ENCODE measurements at places on chromosomes 6 and 20.

GRCh38 chr20:63167026-63167917 lies 48.7 kb downstream of the YTHDF1 start:
- H3K36me3 ChIP-seq: peaks cover 6% of the 10 kb centered on the region
- no peak overlapping the region for H3K27ac ChIP-seq
- no peak overlapping the region for H3K4me3 ChIP-seq
- no peak for DNase-seq

DNA sequence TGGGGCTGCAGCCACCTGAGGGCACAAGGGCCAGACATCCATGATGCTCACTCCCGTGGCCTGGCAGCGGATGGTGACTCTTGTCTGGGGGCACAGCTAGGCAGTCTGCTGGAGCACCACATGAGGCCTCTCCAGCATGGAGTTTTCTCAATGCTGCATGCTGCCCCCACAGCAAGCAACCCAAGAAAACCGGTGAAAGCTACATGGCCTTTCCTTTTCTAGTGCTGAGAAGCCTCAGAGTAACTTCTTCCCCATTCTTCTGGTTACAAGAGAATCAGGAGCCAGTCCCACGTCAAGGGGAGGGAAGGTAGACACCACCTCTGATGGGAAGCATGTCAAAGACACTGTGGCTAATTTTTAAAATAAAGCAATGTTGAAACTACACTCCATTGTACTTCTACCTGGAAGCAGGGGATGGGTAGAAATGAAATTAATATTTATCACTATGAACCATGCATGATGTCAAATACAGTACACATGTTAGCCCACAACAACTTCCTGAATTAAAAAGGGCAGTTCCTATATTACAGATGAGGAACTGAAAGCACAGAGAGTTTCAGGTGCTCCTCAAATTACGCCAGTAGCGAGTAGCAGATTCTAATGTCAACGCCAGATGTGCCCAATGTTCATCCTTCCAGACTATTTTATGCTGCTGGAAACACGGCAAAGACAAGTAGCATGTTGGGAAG lies 101.5 kb downstream of the LAMP5 start:
- H3K27ac ChIP-seq: no peak overlapping the region
- no peak for DNase-seq
- H3K4me1 ChIP-seq: peaks cover 1% of the 10 kb centered on the region
- no peaks in the 10 kb centered on the region for H3K36me3 ChIP-seq
- H3K4me3 ChIP-seq: no peak overlapping the region

DNA sequence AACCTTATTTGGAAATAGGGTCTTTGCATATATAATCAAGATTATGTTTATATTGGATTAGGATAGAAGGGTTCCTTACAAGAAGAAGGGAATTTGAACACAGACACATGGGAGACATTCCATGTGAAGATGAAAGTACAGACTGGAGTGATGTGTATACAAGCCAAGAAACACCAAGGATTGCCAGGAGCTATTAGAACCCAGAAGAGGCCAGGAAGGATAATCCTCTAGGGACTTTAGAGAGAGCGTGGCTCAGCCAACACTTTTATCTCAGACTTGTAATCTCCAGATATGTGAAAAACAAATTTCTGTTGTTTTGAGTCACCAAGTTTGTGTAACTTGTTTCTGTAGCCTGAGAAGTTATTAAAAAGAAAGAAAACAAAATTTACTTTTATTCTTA lies 1173.9 kb upstream of the CITED2 start:
- no peak overlapping the region for H3K4me3 ChIP-seq
- H3K27ac ChIP-seq: no peak overlapping the region
- DNase-seq: no peak
- H3K27me3 ChIP-seq: no peaks in the 10 kb centered on the region

- H3K27ac ChIP-seq: no peak overlapping the region
- peak overlapping the region; percentile 76 for H3K4me3 ChIP-seq
- no peaks in the 10 kb centered on the region for H3K36me3 ChIP-seq
Observed at GRCh38 chr6:165986311-165986913, 181.2 kb downstream of the TBXT start.

- H3K4me3 ChIP-seq: no peak overlapping the region
- no peak overlapping the region for H3K27ac ChIP-seq
- H3K27me3 ChIP-seq: no peaks in the 10 kb centered on the region
Observed at GRCh38 chr6:139752086-139752485, 377.6 kb upstream of the CITED2 start.

DNA sequence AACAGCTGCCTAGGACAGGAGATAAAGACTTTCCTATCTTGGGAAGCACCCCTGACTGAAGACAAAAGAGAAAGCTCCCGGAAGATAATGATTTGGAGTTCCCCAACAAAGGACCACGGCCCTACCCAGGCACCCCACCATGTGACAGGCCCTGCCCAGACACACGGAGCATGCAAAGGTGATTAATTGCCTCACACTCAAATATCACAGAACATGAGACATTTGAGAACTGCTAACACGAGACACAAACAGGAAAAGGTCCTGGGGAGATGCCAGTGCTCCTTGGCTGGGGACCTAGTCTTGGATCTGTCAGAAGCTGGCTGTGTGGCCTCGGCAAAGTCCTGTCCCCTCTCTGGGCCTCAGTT lies 82.5 kb upstream of the PTPN1 start:
- DNase-seq: no peak
- no peak overlapping the region for H3K27ac ChIP-seq
- H3K36me3 ChIP-seq: no peaks in the 10 kb centered on the region
- H3K4me3 ChIP-seq: no peak overlapping the region
- no peaks in the 10 kb centered on the region for H3K27me3 ChIP-seq
- peaks cover 17% of the 10 kb centered on the region for H3K4me1 ChIP-seq

GRCh38 chr20:14866841-14867514 lies 529.6 kb upstream of the FLRT3 start:
- no peaks in the 10 kb centered on the region for H3K36me3 ChIP-seq
- peaks cover 22% of the 10 kb centered on the region for H3K27me3 ChIP-seq
- H3K27ac ChIP-seq: no peak overlapping the region
- H3K4me1 ChIP-seq: peaks cover 19% of the 10 kb centered on the region
- no peak overlapping the region for H3K4me3 ChIP-seq
- no peak for DNase-seq

- no peaks in the 10 kb centered on the region for H3K36me3 ChIP-seq
- peak overlapping the region; percentile 64 for H3K4me3 ChIP-seq
- no peak for DNase-seq
- peaks cover 35% of the 10 kb centered on the region for H3K27me3 ChIP-seq
Observed at GRCh38 chr20:3733119-3733995, 872 bp downstream of the HSPA12B start.

GRCh38 chr6:155418017-155418761 lies 37.5 kb downstream of the NOX3 start:
- no peaks in the 10 kb centered on the region for H3K27me3 ChIP-seq
- no peak for DNase-seq
- H3K36me3 ChIP-seq: no peaks in the 10 kb centered on the region
- H3K27ac ChIP-seq: no peak overlapping the region
- peaks cover 28% of the 10 kb centered on the region for H3K4me1 ChIP-seq

- no peak for DNase-seq
- no peak overlapping the region for H3K27ac ChIP-seq
- H3K27me3 ChIP-seq: no peaks in the 10 kb centered on the region
- no peaks in the 10 kb centered on the region for H3K36me3 ChIP-seq
- H3K4me3 ChIP-seq: no peak overlapping the region
- H3K4me1 ChIP-seq: no peaks in the 10 kb centered on the region
Observed at GRCh38 chr6:124466949-124467348, 495.3 kb upstream of the RNF217 start.

DNA sequence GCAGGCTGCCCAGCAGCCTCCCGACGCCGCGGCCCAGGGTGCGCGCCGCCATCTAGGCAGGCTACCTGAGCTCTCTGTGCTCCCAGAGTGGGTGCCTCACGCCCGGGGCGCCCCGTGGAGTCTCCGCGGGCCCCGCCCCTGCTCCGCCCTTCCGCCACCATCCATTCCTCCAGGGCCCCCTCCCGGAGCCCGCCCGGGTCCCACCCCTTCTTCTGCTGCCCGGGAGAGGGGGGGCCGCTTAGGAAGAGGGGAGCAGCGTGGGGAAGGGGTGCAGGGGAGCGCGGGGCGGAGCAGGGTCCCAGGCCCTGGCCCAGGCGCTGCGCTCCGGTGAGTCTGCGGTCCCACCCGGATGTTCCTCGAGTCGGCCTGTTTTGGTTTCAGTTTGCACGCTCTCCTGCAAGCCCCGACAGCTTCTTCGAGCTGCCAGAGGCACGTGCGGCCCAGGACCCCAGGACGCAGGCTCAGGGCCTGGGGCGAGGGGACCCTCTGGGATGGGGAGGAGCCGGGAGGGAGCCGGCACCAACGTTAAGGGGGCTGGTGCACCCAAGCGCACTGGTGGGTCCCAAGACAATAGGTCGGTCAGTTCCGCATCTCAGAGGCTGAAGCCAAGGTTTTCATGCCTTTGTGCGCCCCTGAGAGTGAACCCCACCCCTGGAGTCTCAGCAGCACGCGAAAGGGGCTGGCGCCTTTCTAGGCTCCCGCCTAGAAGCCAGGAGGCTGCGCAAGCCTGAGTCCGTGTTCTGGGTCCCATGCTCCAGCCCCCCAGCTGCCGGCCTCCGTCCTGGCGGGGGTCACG lies at the start of gene ACSS1:
ACSS1 (minus strand) TSS at position 89 of the 796 bp plus-strand sequence; CDS start at position 52, 37 bp downstream.
- peaks cover 6% of the 10 kb centered on the region for H3K4me1 ChIP-seq
- peak within 1 kb of the TSS; percentile 64 for H3K4me3 ChIP-seq
- peak; percentile 36 for DNase-seq
- peaks cover 76% of the 10 kb centered on the region for H3K27me3 ChIP-seq
- H3K36me3 ChIP-seq: no peaks in the 10 kb centered on the region

GRCh38 chr20:33839591-33839990 lies 28.4 kb downstream of the CHMP4B start:
- H3K27me3 ChIP-seq: no peaks in the 10 kb centered on the region
- DNase-seq: no peak
- H3K36me3 ChIP-seq: peaks cover 12% of the 10 kb centered on the region
- H3K4me3 ChIP-seq: no peak overlapping the region
- peaks cover 65% of the 10 kb centered on the region for H3K4me1 ChIP-seq
- no peak overlapping the region for H3K27ac ChIP-seq

DNA sequence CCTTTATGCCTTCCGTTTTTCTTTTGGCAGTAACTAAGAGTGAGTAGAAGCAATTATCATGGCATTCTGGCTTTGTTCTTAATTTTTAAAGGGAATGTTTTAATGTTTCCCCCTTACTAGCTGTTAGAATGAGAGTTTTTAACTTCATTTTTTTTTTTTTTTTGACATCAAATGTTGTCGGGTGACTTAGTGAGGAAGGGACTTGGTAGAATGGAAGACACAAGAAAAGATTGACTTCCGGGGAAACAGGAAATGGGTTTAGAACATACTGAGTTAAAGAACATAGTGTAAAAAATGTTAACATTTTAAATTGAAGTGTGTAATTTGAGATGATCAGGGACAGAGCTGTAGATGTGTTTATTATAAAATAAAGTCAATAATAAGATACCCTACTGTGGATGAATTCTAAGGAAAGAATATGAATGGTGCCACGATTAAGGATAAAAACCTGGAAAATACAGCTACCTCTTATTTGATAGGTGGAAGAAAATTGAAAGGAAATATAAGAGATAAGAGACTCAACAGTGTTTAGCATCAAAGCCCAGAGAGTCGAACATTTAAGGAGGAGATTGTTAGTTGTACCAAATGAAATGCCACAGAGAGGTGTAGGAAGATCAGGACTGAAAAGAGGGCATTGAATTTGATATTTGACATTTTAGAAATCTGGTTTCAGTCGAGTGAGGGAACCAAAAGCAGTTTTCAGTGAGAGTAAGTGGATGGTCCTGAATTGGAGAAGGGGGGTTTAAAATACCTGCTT lies 9.4 kb downstream of the HSF2 start:
- no peak overlapping the region for H3K4me3 ChIP-seq
- peaks cover 6% of the 10 kb centered on the region for H3K36me3 ChIP-seq
- H3K27ac ChIP-seq: no peak overlapping the region
- H3K4me1 ChIP-seq: peaks cover 28% of the 10 kb centered on the region

DNA sequence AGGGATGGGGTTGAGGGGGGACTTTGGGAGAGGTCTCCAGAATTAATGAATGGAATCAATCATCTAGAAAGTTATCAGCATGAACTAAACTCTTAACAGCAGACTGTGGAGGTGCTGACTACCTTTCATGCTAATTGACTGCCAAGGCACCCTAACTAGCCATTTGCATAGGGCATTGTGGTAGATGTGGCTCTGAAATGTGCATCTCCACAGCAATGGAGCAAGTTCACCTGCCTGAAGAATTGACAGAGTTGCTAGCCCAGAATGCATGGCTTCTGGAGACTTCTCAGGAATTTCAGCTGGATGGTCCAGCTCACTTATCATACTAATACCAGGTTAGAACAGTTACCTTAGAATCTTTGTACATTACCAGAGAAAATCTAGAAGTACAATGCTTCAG lies 745.6 kb downstream of the KIF16B start:
- no peak overlapping the region for H3K4me3 ChIP-seq
- no peaks in the 10 kb centered on the region for H3K27me3 ChIP-seq
- DNase-seq: no peak
- no peak overlapping the region for H3K27ac ChIP-seq

DNA sequence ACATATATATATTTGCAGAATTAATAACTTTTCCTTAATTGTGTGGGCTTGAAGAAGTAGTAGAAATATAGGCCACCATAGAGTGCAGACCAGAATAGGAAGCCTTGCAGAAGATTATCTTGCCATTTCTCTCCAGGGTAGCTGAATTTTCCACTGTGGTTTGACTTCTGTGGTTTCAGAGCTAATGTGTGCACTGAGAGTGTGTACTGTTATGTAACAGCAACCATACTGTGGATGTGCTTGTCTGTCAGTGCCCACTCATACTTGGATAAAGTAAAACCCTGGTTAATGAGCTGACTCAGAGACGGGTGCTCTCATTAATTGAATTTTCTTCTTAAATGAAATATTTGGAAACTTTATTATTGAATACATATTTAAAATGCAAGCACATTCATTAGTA lies 57.2 kb downstream of the CEP43 start:
- H3K4me1 ChIP-seq: peaks cover 13% of the 10 kb centered on the region
- no peak overlapping the region for H3K4me3 ChIP-seq
- peaks cover 17% of the 10 kb centered on the region for H3K36me3 ChIP-seq
- H3K27ac ChIP-seq: no peak overlapping the region

DNA sequence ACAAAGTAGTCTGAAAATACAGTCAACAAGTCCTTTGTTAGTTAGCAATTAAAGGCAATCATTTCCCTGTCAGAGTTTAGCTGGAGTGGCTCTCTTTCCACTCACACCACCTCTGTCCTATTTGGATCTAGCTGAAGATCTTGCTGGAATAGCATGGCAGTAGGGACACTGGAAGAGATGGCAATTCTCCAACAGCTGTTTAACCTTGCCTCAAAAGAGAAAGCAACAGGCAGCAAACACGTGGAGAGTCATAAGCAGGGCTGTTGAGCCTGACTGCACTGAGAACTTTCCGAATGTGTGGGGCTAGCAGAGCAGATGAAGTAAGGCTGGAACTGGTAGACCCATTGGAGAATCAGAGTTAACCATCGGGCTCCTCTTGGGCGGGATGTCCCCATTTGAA lies 38.0 kb upstream of the PRSS35 start:
- H3K36me3 ChIP-seq: no peaks in the 10 kb centered on the region
- DNase-seq: no peak
- no peak overlapping the region for H3K4me3 ChIP-seq
- peaks cover 16% of the 10 kb centered on the region for H3K4me1 ChIP-seq
- H3K27ac ChIP-seq: no peak overlapping the region
